ENCODE measurements at places on chromosomes 2 and 18. TPM values are rescaled to one million over a fixed set of nuclear protein-coding genes. Genes with fewer than 3 reads are reported as not detected.

DNA sequence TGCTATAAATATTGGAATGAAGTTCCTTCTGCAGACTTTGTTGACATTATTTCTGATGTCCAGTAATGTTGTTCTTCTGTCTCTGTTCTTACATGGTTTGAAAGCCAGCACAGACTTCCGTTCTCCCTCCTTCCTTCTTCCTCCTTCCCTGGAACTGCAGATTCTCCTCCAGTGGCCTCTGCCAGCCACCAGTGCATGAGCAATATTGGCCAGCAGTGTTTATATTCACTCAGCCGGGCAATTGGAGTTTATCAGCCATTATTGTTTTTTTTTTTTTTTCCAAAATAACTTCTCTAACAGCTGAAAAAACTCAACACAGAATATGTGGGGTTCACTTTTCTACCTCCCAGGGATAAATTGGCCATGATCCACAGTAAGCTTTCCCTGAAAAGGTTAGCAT is 86.8 kb downstream of the ADCYAP1 start:
- no peak for DNase-seq

DNA sequence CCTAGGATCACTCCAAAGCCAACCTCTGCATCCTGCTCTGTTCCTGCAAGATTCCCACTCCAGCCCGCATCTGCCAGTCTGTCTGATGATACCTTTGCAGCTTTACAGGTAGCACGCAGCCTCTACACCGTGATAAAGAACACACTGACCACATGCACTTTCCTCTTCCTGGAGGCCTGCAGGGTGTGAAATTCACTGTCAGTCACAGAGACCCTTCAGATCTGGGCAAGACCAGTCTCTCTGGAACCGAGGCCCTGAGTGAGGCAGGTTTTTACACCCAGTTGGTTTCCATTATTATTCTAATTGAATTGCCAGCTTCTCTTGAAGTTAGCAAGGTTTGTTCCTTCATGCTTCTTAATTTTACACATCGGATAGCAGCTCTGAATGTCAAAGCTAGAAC is 30.5 kb upstream of the TWIST2 start:
- no peak for DNase-seq

DNA sequence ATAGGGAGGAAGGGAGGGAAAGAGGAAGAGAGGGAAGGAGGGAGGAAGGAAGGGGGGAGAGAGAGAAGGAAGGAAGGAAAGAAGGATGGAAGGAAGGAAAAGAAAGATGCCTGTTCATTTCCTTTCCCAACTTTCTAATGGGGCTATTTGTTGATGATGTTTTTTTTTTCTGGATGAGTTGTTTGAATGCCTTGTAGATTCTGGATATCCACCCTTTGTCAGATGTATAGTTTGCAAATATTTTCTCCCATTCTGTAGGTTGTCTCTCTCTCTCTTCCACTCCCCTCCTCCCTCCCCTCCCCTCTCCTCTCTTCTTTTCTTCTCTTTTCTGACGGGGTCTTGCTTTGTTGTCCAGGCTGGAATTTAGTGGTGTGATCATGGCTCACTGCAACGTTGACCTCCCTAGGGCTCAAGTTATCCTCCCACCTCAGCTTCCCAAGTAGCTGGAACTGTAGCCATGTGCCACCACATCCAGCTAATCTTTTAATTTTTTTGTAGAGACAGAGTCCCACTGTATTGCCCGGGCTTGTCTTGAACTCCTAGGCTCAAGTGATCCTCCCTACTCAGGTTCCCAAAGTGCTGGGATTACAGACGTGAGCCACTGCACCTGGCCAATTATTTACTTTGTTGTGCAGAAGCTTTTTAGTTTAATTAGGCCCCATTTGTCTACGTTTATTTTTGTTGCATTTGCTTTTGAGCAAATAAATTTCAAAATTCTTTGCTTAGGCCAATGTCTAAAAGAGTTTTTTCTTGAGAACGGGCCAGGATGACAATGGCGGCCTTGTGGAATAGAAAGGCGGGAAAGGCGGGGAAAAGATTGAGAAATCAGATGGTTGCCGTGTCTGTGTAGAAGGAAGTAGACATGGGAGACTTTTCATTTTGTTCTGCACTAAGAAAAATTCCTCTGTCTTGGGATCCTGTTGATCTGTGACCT is 57.3 kb upstream of the FAM117B start:
- DNase-seq = no peak

DNA sequence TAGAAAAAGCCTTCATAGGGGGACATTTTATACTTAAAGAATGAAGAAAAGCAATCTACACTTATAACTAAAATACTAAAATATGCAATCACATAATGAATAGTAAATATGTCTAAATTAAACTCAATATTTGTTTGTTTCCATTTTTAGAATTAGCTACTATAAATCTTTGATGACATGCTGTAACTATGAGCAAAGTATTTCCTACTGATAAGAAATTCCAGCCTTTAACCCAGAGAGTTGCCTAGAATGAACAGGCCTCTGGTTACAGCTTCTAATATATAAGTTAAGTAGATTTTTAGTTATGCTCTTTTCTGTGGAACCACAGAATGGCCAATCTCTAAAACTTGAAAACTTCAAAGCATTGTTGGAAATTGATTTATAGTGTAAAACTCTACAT is 1465.6 kb upstream of the ZEB2 start:
- DNase-seq = no peak

GRCh38 chr2:39399570-39399969 is 37.5 kb downstream of the MAP4K3 start:
- no peak for DNase-seq

GRCh38 chr2:33275689-33276444 is 200.6 kb upstream of the RASGRP3 start:
- DNase-seq = peak; percentile 83

DNA sequence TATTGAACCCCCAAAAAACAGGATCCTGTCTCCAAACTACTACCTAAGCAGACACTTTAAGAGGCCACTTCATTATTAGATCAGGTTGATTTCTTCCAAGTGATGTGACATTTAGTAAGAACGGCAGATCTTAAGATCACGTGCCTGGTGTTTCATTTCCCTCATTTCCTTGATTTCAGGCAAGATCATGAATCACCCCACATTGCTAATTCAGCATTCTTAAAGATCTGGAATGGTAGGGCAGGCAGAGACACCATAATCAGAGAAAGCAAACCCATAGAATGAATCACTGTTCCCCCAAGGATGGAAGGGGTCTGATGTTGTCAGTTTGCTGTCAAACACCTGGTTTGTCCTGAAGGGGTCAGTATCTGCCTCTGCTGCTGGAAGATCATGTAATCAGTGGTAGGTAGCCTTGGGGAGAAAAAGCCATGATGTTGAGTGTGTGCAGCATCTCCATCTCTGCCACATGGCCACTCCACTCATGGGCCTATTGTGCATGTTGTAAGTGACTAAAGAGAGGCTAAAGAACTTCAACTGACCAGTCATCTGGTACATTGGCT is 133.9 kb downstream of the ARHGAP15 start:
- no peak for DNase-seq

DNA sequence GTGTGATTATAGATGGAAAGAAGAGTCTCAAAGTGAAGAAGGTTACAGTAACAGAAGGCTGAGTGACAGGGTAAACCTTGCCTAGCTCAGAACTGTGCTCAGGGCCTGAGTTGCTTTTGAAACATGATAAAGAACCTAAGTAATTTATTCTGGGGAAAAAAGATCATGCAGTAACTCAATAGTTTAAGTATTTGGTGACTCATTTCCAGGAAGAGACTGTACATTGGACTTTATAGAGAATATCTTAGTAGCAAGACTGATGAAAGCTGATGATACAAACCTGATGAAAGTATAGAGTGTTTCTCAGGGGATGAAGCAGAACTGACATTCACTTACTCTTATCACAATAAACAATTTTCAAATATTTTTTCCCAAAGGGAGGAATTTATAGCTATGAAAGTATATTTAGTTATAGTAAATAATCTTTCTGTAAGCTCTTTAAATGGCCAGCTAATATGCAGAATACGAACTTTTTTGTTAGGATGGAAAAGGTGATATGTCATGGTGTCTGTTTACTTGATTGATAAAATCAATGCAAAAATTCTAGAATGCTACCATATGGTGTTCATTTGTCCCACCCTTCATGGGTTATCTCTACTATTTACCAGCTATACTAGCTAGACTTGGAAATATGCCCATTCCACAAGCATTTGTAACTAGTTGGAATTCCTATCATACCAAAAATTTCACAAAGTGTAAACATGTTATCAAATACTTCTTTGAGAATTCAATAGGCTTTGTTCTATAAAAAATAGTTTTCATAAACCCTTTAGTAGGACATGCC is 1265.5 kb upstream of the ACVR2A start:
- peak; percentile 34 for DNase-seq

GRCh38 chr2:172643142-172643541 is 87.3 kb downstream of the PDK1 start:
- no peak for DNase-seq

DNA sequence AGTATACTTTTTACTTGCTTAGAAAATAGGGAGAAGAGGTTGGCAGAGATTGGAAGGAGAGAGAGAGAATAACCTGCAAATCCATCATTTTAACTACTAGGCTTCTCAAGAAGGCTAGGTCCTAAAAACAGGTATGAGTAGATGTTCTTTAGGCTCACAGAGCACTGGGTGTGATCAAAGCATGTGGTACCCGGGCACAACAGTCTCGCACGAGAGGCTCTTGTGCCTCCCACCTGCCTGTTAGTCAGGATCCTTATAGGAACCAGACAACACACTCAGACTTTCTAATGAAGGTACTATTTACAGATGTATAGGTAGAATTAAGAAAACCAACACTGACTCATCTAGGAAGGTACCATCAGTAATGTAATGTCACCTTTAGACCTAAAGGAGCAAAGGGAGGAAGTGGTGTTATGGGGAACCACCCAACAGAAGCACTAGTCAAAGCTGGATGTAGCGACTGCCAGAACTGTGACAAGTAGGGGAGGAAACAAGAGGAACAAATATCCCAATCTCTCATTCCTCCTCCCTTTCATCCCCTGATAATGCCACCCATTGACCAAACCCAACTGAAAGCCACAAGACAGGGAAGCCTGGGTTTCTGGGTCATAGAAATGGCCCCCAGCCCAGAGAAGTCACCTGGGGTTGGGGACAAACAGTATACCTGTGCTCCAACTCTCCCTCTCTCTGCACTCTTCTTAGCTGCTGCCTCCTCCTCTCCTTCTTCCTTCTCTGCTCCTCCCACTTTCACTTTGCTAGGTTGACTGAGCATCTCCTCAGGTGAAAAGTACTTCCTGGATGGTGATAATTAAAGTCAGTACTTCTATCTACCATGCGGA is 16.0 kb upstream of the MARCHF4 start:
- no peak for DNase-seq

GRCh38 chr2:24930768-24931167 is 10.7 kb upstream of the ADCY3 start:
- peak; percentile 51 for DNase-seq

DNA sequence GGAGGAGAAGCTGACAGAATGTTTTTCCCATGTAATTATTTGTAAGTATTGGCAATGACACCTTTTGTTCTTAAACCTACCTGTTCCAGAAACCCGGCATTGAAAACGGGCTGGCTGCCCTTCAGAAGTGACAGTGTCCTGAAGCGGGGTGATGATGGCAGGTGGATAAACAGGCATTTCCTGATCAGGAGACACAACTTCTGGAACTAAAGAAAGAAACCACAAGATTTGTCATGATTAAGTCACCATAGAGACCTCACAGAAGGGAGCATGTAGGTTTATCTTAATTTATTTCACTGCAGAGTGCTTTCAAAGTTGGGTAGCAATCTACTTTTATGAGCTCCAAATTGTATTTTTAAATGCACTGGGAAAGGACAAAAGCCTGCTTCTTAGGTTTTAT is 43.1 kb downstream of the TTN start:
- DNase-seq = peak; percentile 44

- DNase-seq = no peak
These were observed 256.4 kb downstream of the MEIS1 start for GRCh38 chr2:66691031-66691965.

- DNase-seq = no peak
These were observed 5.2 kb downstream of the UGT1A7 start for GRCh38 chr2:233686928-233687327.

DNA sequence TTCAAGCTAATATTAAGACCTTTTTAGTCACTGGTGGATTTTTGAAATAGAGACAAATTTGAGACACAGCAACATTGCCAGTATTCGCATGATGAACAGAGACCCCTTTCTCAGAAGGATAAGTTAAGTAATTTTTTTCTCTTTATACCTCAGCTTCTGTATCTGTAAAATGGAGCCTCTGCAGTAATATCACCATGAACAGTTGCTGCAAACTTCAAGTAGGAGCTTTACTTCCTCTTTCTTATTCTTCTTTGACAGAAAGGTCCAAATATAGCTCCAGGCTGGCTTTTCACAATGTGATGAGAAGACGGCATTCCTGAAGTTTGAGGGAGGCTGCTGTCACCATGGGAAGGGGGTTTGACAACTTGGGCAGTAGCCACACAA is 158.7 kb downstream of the TDRD15 start:
- no peak for DNase-seq

DNA sequence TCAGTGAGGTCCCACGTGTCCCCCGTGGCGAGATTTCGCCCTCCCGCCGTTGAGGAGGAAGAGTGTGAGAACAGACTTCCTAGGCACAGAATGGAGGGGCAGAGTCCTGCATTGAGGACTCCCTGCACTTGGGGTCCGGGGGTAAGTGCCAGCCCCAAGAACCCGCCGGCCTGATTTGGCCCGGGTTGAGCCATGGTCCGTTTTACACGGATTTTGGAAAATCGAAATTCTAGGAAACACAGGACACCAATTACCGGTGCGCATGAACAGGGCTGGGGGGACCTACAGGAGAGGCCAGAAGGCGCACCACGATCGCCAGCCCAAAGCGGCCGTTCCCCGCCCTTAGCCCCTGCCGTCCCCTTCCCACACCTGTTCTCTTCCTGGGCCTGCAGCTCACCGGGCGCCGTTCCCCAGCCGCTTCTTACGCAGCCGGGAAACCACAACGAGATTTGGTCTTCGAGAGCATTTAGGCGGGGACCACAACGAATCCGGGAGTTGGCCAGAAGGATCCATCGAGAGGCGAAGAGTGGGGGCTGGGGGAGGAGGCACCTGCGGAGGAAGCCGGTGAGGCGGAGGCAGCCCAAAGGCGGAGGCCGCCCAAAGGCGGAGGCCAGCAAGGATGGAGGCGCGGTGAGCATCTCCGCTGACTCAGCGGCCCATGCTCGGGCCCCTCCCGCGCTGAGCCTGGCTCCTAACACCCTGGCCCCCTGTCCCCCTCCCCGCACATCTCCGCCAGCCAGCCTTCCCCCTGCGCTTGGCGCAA is 464 bp upstream of the TLX2 start:
- no peak for DNase-seq

DNA sequence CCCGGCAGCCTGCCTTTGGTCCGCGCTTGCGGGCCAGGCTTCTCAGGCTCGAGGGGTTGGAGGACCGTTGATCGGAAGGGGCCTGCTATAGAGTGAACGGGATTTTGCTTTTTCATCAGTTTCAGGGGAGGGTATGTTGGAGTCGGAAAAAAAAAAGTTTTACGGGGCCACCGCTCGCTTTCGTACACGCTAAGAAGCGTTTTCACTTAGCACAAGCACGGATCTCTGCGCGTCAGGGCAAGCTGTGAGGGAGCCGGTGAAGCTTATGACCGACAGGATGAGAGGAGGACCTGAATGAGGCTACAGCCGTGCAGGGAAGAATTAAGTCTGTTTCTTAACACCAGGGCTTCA is 443 bp downstream of the CPSF3 start:
- DNase-seq = no peak

Gene SKOR2
- not detected for total RNA-seq

Gene DPP10
- total RNA-seq = not detected

Gene UGT1A9
- total RNA-seq = not detected

Gene B3GNT2
- total RNA-seq = 12.2 TPM

Gene GAREM2
- total RNA-seq = 1.2 TPM

Gene IL18R1
- not detected for total RNA-seq

Gene RFTN2
- 6.2 TPM for total RNA-seq

Gene ASXL3
- total RNA-seq = not detected

Gene TIGD1
- 2.1 TPM for total RNA-seq

Gene ABHD1
- not detected for total RNA-seq

Gene RIT2
- not detected for total RNA-seq

Gene ASB3
- total RNA-seq = 16.8 TPM

Gene ALPI
- total RNA-seq = not detected
